ENCODE measurements at places on chromosomes 7 and 10.

DNA sequence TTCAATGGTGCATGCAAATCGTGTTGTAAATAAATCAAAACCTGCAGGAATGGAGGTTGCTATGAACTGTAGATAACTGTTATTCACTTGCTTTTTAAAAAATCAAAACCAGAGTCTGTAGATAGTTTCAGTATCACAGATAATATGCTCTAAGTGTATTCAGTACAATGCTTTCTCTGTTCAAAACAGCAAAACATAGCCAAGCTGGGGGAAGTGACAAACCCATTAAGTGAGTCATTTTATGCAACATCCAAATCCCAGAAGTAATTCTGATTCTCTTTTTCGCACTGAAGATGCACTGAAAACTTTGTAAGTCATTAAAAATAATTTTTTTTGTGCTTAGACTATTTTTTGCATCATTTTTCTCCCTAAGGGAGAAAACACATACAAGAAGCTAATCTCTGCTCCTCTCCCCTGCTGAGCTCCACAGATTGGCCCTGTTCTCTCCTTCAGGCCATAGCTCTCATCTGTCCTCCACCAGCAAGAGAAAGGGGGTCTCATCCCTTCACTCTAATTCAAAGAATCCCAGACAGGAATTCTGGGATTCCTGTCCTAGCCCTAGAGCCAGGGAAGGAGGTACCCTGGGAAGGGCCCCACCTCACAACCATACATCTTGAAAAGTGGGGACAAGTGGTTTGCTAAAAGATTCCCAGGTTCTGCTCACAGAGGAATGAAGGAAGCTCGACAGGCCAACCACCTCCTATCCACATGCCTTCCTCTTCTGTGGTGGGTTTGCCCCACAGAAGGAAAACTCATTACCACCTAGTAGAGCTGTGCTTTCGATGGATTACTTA is 4.9 kb downstream of the PRTFDC1 start:
- no peak for DNase-seq

DNA sequence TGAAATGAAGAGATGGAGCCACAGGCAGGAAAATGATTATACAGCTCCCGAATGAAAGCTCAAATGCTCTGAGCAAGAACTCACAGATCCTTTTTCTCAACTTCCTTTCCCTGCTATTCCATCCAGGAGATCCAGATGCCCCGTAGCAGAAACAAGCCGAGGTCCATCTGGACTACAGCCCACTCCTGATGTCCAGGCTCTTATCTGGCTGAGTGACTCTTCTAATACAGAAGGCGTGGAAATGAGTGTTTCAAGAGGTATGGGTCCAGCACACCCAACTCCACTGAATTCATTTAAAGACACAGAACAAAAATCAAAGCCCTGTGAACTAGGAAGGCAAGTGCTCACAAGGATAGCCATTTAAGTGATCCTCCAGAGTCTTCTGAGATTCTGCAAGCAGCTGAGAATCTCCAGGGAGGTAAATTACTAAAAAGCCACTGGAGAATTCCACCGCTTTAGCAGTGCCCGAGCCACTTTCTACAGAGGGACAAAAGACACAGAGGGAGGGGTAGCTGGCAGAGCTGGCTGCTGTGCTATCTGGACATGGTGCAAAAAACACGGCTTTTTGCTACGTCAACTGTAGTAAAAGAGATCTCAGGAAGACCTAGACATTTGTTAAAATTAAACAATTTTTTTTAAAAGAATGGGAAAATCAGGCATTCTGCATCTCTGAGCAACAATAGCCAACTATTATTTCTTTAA is 24.5 kb downstream of the FAM171A1 start:
- DNase-seq = no peak

DNA sequence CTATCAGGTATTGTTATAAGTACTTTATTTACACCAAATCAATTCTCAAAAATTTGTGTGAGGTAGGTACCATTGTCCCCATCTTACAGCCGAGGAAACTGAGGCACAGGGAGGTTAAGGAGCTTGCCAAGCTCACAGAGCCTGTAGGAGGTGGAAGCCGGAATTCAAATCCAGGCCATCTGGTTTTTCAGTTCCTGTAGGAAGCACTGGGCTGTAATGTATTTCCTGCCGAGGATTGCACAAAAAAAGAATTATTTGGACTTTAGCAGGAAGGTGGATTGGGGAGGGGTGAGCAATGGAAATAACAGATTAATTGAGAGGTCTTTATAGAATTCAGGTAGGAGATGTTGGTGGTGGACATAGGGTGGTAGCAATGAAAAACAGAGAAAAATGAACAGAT is 315.3 kb upstream of the AUTS2 start:
- DNase-seq = no peak

DNA sequence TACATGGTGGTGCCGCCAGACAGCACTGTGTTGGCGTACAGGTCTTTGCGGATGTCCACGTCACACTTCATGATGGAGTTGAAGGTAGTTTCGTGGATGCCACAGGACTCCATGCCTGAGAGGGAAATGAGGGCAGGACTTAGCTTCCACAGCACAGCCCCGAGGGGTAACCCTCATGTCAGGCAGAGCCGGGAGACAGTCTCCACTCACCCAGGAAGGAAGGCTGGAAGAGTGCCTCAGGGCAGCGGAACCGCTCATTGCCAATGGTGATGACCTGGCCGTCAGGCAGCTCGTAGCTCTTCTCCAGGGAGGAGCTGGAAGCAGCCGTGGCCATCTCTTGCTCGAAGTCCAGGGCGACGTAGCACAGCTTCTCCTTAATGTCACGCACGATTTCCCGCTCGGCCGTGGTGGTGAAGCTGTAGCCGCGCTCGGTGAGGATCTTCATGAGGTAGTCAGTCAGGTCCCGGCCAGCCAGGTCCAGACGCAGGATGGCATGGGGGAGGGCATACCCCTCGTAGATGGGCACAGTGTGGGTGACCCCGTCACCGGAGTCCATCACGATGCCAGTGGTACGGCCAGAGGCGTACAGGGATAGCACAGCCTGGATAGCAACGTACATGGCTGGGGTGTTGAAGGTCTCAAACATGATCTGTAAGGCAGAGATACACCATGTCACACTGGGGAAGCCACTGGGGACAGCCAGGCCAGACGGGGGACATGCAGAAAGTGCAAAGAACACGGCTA is 104.6 kb upstream of the TNRC18 start:
- DNase-seq = no peak

- DNase-seq = no peak
These were observed 30.3 kb downstream of the ERCC6 start for GRCh38 chr10:49508654-49509053.
